ENCODE measurements at places on chromosomes 5 and 9.

GRCh38 chr5:2748861-2749513 lies 2.5 kb downstream of the IRX2 start:
- no peak for DNase-seq

GRCh38 chr5:88672644-88673252 lies 210.2 kb downstream of the MEF2C start:
- no peak for DNase-seq

DNA sequence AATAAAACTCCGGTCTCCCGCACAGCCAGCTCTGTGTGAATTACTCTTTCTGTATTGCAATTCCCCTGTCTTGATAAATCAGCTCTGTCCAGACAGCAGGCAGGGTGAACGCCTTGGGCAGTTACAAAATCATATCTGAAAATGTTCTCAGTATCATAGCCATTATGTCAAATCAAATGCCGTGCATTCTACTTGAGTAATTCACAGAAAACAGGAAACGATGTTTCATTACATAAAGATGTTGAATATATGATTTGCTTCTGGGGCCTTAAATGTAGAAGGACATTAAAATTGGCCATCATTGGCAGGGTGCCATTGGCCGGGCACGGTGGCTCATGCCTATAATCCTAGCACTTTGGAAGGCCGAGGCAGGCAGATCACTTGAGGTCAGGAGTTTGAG lies 8.5 kb downstream of the POLR3G start:
- no peak for DNase-seq

DNA sequence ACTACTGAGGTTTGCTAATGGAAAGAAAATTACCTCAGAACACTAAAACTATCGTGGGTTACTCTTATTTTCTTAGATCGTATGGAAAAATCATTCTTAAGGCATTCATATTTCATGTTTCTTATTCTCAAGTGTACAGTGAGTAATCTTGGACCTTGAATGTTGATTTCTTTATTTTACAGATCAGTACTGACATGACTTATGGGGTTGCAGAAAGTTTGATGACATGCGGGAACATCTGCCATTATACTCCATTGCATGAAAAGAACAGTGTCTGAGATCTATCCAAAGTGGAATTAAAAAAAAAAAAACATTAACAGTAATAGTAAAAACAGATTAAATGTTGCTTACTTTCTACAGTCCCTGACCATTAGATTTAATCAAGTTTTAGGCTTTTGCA lies 1290.2 kb upstream of the WWC1 start:
- no peak for DNase-seq

Measured in activated CD8-positive, alpha-beta memory T cell treated with anti-CD3 and anti-CD28 coated beads for 1 hour (primary cell).